Thymus (tissue), 14 donors: ENCODE measurements at places on chromosomes 2 and 18. TPM values are rescaled to one million over a fixed set of nuclear protein-coding genes. Genes with fewer than 3 reads are reported as not detected.

DNA sequence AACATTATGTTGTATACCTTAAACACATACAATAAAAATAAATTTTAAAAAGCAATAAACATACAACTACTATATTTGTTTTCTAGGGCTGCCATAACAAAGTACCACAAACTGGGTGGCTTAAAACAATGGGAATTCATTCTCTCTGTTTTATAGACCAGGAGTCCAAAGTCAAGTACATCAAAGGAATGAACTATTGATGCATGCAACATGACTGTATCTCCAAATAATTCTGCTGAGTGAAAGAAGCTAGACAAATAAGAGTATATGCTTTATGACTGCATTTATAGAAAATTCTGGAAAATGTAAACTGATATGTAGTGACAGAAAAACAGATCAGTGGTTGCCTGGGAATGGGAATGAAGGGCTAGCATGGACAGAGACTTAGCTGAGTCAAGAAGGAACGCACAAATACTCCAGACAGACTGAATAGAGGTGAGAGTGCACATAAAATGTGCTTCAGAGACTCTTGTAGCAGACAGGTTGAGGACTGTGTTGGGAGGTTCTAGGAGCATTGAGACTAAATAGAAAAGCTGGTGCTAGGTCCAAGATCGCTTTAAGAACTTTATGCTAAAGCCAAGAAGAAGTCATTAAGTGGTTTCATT lies 11.0 kb upstream of the PLA2R1 start:
- DNase-seq, result no peak

DNA sequence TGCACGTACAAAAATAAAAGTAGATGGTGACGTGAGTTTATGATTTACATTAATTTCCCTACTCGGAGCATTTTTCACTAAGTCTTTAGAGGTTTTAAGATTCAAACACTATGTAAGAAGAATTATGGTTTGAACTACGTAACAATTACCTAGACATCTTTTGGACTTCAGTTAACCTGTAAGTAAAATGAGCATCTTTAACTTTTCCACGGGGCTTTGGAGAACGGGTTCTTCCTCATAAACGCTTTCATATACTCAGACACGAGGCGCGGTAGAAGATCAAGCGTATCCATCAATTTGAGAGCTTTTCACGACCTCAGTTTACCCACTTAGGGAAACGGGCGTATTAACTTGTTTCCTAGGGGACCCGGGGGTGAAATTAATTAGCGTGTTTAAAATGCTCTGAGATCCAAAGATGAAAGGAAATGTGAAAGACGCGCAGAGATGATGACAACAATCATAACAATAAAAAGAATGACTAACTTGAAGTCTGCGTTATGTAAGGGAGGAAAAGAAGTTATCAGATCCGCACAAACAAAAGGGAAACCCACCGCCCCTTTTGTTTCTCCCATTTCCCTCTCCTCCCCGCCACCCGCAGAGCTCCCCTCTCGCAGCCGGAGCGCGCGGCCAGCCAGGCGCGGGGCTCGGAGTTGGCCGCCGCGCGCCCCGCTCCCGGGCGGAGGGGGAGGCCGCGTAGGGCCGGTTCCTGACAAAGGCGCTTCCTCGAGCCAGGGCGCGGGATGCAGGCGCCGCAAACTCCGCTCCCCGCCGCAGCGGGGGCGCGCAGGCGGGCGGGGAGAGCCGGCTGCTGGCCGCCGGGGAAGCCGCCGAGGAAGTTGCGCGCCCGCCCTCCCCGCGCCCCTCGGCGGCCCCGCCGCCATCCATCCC lies 807 bp downstream of the PELI1 start:
- DNase-seq, result peak; percentile 47

The CRYBA2 gene
- 0.14 TPM for total RNA-seq

DNA sequence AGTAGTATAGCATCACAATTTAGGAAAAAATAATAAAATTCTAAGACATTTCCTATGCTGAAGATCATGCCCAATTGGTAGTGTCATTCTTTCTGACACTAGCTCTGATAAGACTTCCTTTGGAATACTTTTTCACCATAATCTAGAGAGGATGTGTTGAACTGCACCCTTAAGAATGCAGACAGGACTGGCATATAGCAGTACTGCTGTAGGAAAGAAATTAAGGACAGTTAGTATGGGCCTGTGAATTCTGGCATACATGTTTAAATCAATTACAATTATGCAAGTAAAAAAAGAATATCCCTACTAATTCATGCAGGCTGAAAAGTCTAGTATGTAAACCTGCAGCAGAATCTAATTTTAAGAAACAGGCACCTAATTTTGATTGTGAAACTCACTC lies 15.4 kb downstream of the SF3B1 start:
- no peak for DNase-seq

DNA sequence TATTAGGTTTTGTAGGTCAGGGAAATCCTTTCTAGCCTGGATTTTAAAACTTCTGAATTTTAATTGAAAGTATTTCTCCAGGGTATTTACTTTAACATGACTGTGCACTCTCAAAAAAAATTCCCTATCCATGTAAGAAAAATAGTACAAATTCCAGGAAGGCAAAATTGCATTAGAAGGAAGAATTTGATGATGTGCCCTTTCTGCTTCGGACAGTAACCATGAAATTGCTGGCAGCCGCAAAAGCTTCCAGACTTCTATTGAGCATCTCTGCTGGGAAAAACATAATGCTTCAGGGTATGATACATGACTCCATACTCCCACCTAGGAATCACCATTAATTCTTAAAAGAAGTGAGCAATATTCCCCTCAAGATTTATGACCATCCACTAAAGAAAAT lies 17.2 kb upstream of the KLF7 start:
- no peak for DNase-seq

DNA sequence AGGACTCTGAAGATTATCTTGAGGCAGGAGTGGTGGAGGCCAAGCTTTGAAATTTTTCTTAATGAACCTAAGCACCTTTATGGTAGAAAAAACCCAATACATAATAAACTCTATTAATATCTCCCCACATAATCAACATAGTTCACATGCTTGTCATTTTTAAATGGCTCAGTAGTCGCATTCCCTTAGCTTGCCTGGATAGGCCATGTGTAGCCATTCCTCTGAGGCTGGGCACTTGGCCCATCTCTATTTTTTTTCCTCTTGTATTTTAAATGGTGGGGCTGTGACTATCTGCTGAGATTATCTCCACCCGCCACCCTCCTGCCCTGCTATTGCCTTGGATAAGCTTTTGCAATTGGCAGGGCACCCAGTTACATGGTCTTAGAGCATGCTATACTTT lies 143.1 kb downstream of the FHOD3 start:
- DNase-seq, result no peak

The RUFY4 gene
- 2.6 TPM for total RNA-seq

DNA sequence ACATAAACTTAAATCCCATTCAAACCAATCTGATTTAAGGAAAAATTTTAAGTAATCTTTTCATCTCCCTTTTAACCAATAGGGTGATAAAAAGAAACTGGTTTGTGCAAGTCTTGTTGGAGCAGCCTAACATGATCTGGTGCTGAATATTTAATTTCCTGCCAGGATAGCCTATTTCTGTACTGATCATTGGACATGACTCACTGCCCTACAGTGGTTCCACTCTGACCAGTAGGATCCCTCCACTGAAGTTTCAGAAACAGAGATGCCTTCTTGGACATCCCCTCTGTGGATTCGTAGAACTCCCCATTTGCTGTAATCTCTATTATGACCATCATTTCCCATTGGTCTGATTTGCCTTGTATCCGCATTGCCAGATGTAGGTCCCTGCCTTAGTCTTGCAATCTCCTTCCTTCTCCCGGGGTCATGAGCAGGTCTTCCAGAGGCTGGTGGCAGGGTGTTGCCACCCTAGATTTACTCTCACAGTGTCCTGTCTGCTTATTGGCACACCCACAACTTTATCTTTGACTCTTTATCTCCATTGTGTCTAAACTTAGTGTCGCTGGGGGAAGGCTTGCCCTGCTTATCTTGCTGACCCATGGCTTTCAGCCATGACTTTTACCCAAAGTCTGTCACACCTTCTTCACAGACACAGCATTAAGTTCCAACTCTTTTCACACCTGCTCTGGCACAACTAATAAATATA lies 12.3 kb upstream of the SETBP1 start:
- no peak for DNase-seq

The IL1RN gene
- total RNA-seq, result 2.7 TPM

- no peak for DNase-seq
Measured at GRCh38 chr2:96580771-96581170, 44.2 kb downstream of the ARID5A start.

- no peak for DNase-seq
Measured at GRCh38 chr18:54877076-54877475, 48.8 kb downstream of the RAB27B start.

The APCDD1 gene
- total RNA-seq, result 1.9 TPM

DNA sequence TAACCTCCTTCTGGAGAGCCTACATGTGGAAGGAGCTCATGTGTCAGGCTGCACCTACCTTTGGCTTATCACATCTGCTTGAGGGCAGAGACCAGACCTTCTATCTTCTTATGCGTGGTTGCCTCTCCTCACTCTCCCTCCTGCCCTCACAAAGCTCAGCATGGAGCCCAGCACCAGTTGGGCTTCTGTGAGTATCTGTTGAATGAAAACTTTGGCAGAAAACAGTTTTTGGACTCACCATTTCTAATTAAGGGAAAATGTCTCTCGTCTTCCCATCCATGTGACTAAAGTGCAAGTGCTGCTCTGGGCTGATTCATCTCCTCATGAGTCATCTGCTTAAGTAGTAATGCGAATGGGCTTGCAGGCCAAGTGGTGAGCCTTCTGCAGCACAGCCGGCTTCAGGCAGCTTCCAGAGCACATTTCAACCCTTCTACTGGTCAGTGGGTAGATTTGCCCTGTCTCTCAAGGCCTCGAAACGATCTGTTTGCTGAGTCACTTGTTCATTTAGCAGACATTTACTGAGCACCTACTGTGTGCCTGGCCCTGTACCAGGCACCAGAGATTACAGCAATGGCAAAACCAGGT lies 102.6 kb downstream of the VSNL1 start:
- no peak for DNase-seq

GRCh38 chr18:35991696-35992095 lies 19.2 kb downstream of the RMP24 start:
- no peak for DNase-seq

The PELI1 gene
- total RNA-seq, result 33.9 TPM

DNA sequence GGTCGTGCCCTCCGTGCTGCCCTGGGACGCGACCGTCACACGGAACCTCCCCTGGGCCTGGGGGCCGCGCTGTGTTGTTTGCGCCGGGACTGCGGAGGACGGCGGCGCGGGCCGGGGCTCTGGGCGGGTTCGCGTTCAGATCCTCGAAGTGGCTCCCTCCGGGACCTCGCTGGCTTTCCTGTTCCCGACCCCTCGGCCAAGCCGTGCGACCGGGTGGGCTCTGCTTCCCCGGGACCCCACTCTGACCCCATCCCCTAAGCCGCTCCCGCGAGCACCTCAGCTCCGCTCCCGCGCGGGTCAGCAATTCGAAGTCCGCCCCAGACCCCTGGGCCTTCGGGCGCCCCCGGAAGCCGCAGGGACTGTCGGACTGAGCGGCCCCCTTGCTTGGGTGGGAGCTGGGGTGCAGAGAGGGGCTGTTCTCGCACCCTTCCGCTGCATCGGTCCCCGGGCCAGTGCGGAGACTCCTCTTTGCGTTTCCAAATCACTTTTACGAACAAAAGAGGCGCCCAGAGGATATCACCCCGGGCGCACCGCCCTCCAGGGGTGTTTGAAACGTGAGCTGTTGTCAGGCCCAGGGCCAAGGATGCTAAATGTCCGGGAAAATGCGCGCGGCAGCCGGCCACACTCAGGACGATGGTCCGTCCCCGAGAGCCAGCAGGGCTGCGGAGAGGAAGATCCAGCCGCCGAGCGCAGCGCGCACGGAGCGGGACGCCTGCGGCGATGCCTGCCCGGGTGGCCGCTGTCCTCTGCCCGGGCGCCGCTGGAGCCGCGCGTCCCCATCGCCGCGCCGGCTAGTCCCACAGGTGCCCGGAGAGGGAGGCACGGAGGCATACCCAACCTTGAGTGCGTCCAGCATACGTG lies 73.5 kb downstream of the ZCCHC2 start:
- DNase-seq, result no peak
